ENCODE measurements at places on chromosomes 2 and 18.

DNA sequence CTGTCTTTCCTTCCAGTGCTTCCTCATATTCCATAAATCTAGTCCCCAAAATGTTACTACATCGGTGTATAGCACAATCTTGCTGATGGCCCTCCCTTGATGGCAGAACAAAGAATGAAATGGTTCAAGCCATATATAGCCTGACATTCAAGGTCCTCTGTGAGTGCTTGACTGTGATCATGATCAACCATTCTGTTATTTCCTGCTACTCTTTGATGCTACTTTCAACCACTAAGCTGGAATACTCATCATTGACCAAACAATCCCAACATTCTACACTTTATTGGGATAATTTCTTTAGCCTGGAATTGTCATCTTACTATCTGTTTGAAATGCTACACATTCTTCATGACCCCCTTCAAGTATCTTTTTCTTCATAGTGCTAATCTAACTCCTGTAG is 633.9 kb downstream of the PLCL1 start:
- no peak for DNase-seq

DNA sequence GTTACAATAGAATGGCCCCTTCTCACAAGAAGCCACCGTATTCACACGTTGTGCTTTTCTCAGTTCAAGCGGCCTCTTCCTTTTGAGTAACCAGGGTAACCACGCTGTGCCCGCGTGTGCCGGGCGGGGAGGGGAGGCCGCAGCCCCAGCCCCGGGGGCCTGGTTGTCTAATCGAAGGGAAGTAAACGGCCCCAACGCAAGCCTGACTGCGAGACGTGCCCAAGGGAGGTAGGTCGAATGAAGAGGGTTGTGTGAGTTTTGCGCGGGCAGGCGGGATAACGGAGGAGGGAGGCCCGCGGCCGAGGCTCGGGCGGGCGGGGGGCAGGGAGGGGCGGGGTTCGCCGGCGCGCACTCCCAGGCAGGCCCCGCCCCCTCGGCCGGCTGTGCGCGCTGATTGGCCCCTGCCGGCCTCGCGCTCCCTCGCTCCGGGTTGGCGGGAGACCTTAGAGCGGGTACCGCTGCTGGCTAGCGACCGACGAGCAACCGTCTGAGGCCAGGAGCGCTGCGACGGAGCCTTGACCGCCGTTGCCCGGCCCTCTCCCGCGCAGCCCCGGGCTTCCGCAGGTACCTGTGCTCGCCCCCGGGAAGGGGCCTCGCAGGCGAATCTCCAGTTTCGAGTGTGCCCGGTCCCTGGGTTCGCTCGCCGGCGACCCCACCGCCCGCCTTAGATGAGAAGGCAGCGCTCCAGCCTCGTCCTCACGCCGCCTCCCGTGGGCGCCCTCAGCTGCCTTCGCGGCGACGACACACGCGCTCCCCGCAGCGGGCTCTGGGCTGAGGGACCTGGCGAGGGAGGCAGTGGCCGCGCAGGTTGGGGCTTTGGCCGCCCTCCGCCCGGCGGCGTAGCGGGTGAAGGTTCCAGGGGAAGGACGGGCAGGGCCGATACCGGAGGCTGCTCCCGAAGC is at the start of gene SPDYA:
SPDYA (plus strand) TSS at position 451 of the 902 bp plus-strand sequence. CDS start 5,181 bp downstream, outside the sequence.
- DNase-seq, result peak; percentile 51

DNA sequence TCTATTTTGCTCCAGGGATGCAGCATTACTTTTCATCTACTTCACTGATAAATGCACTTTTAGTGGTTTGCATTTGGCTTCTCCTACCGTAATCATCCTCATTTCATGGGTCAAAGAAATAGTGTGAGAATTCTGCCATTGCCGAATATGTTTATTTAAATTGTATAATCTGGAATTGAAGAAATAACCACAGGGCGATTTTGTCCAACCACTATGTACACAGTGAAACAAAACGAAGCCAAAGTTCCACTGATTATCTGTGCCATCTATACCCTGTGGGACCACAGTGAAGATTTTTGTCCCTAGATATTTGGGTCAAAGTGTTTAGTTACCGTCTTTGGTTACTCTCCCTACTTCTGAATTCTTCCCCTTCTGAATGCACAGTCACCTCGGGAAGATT is 888.6 kb upstream of the NRXN1 start:
- DNase-seq, result no peak

- DNase-seq, result no peak
Measured at GRCh38 chr18:9697121-9697520, 11.0 kb upstream of the RAB31 start.

GRCh38 chr2:7625392-7626138 is 708.4 kb downstream of the RNF144A start:
- DNase-seq, result no peak

DNA sequence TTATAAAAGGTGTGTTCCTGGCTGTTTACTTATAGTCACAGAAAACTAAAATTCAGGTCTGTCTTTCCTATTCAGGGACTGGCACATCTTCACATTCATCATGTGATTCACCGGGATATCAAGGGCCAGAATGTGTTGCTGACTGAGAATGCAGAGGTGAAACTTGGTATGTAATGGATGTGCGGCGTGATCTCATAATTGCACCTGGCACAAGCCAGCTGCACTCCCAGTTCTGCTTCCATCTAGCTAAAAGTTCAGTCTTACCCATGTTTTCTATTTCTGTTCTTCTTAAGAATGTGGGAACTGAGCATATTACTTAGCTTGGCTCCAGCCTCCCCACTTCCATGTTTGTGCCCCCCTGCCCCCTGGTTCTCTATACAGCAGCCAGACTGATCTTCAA is 131.9 kb downstream of the MAP4K4 start:
- DNase-seq, result no peak

GRCh38 chr2:45329045-45329677 is 281.9 kb downstream of the SRBD1 start:
- no peak for DNase-seq

DNA sequence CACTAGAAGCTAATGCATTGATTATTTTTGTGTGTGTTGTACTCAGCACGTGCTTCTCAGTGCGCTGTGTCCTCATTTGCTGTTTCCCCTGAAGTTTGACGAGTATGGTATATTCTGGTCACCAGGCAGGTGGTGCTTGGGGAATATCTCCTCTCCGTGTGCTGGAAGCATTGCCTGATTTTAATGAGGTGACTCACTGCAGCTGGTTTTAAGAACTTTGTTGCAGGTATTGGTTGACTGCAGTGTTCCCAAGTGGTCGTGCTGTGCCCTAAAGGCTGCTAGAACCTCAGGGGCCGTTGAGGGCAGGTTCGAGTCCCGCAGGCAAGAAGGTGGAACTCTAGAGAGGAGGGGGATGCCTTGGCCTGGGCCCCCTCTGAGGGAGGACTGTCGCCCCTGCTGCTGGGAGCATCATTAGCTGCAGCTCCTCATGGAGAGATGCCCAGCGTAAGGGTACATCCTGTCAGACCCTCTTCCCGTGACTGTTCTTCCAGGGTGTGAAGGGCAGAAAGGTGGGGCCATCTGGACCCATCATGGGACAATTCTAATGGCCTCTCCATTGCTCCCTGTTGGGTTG is 82.6 kb downstream of the AGAP1 start:
- no peak for DNase-seq

DNA sequence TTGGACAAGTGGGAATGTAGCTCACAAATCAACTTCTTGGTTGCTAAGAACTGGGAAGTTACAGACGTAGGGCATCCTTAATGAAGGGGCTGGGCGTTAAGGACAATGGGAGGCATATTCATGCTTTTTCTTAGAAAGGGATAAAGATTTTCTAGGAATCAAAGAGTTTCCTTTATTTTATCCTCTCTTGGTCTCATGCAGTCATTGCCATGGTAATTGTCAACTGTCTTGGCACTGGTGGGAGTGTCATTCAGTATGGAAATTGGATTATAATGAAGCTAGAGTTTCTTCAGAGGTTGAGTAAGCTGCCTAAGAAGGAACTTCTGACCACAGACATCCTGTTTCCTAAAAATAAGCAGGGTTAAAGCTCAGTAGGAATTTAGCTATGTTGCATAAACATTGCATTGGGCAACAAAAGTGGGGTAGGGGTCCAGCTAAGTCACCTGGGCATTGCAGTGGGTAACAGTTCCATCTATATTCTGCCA is 114.0 kb downstream of the LYPD6B start:
- DNase-seq, result no peak

DNA sequence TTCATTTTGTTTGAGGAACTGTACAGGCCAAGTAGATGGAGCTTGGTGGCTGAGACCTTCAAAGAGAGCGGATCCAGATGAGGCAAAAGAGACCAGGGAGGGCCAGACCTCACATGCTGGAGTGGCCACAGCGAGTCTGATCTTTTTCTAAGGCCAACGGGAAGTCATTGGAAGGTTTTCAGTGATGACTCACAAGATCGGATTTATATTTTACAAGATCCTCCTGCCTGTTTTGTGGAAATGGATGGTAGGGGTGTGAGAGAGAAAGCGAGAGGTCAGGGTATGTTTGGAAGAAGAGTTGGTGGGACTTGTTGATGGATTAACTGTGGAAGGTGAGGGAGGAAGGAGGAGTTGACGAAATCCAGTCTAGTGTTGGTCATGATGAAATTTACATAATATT is 44.6 kb upstream of the TUBA3D start:
- DNase-seq, result no peak

DNA sequence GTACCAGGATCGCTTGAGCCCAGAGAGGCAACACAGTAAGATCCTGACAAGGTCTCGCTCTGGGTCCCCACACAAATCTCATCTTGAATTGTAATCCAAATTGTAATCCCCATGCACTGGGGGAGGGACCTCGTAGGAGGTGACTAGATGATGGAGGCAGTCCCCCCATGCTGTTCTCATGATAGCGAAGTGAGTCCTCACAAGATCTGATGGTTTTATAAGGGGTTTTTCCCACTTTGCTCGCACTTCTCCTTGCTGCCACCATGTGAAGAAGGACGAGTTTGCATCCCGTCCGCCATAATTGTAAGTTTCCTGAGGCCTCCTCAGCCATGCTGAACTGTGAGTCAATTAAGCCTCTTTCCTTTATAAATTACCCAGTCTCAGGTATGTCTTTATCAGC is 46.0 kb upstream of the SERTAD2 start:
- no peak for DNase-seq

- no peak for DNase-seq
Measured at GRCh38 chr2:58794103-58794502, 553.0 kb upstream of the FANCL start.

GRCh38 chr2:210190345-210190744 is 19.1 kb upstream of the KANSL1L start:
- DNase-seq, result no peak

DNA sequence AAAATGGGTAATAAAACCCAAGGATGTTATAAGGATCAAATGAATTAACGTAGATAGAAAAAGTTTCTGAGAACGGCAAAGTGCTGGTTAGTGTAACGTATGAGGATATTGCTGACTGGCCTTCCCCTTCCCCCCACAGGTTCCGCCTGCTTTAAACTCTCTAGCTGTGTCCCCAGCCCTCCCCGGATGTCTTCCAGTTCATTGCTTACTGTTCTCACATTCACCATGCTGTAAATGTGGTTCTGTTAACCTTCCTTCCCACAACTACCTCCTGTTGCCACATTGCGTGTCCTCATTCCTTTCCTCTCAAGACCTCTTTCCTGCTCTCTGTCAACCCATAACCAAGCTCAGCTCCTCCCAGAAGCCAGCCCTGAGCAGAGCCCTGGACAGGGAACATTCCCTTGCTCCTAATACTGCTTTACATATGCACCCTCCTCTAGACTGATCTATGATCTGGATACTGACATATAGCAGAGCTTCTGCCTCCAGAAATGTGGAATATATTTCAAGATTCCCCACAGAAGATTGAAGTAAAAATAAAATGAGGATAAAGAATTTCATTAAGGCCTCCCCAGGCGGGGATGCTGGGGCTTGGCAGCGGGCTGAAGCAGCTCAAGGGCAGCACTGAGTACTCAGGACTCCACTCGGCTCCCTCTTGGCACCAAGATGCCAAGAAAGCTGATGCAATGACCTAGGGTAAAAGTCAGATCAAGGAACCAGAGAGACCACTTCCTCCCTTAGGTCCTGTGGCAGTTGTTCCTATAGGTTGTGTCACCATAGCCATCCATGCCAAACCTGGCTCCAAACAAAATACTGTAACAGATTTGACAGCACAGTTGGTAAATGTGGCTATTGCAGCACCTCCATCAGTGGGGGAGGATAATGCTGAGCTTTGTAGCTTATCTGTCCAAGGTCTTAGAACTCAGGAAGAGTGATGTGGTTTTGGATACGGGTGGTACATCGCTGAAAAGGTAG is 136.4 kb upstream of the PIK3C3 start:
- no peak for DNase-seq

GRCh38 chr2:11569636-11570035 is 35.8 kb downstream of the GREB1 start:
- DNase-seq, result no peak

DNA sequence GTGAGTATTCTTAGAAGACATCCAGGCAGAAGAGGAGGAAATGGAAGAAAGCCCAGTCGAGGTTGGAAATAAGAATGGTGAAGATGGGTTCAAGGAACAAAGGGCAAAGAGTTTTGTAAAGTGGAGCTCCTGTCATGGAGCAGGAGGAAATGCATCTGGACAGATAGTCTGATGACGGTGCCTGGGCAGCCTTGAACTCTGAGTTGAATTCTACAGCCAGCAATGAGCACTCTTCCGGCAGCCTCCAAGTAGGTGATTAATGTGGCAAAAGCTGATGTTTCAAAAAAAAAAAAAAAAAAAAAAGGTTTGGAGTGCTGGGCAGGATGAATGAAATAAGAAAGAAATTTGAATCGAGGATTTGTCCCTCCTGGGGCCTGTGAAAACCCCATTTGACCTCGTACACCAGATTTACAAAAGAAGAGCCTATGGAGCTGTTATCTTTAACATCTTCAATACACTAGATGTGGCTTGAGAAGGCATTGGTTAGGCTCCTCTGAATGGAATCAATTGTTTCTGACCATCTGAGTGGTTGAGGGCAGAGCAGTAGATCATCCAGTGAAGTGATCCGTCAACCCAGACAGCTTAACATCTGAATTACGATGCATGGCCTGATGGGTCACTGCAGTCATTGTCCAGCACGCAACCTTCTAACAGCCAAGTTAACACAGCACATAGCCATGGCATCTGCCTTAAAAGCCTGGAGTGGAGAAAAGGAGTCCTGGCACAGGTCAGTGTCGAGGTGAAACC is 449.7 kb downstream of the TXNL1 start:
- no peak for DNase-seq

DNA sequence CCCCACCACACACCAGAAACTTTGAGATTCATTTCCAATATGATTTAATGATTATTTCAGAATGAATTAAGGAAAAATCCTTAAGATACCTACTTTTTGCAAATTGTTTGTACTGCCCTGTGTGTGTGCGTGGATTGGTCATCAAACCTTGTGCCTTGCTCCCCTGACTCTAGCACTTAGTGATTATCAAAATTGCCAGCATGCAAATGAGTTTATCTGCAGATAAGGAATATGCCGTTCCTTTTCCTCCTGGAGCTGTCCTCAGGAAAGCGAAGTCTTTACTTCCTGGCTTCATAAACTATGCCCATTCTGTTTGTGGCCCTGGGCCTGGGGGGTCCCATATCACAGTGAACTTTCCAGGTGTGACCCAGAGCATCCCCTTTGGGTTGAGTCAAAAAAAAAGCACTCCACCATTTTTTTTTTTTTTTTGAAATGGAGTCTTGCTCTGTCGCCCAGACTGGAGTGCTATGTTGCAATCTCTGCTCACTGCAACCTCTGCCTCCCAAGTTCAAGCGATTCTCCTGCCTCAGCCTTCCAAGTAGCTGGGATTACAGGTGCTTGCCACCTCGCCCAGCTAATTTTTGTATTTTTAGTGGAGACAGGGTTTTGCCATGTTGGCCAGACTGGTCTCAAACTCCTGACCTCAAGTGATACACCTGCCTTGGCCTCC is 11.4 kb downstream of the CHMP1B start:
- no peak for DNase-seq

- no peak for DNase-seq
Measured at GRCh38 chr2:229445501-229446211, 174.6 kb upstream of the PID1 start.

GRCh38 chr2:118654945-118655344 is 192.5 kb downstream of the EN1 start:
- no peak for DNase-seq

All from stimulated activated CD8-positive, alpha-beta memory T cell treated with anti-CD3 and anti-CD28 coated beads, Interleukin-4, amount 100 ng/mL, for 1 hour (primary cell).